ENCODE measurements at places on chromosomes 12 and 14.
A peak's percentile ranks its signal among the peaks of the same experiment; 100 is the strongest.

DNA sequence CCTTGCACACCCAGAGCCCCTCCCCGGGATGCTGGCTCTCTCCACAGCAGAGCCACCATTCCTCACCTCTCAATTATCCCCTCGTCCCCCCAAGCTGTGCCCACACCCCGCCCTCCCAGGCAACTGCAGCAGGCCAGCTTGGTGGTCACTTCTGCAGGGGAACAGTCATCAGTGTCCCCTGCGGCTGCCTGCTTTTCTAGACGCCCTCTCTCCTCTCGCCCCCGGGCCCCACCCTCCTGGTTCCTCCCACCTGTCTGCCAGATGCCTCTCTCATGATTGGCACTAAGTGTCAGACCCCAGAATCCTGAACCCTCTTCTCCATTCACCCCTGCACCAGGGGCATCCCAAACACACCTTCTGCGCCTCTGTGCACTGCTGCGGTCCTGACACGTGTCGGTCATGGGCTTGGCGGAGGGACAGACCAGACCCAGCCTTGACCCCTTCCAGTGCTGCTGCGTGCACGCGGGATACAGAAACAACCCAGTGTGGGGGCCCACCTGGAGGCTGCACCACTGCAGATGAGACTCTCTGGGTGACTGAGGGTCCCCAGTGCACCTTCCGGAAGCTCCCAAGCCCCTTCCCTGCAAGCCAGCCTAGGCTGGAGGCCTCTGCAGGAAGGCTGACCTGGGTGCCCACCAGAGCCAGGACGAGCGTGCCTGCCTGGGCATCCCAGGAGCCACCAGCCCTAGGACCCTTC, 99.5 kb downstream of the SETD3 start:
- no peaks in the 10 kb centered on the region for H3K36me3 ChIP-seq
- DNase-seq = no peak
- H3K4me3 ChIP-seq = no peak overlapping the region

- DNase-seq = peak; percentile 29
- no peaks in the 10 kb centered on the region for H3K36me3 ChIP-seq
- no peaks in the 10 kb centered on the region for H3K4me1 ChIP-seq
- no peaks in the 10 kb centered on the region for H3K27me3 ChIP-seq
- H3K27ac ChIP-seq = no peak overlapping the region
Measured at GRCh38 chr12:7907009-7907408, 29.0 kb downstream of the SLC2A3 start.

DNA sequence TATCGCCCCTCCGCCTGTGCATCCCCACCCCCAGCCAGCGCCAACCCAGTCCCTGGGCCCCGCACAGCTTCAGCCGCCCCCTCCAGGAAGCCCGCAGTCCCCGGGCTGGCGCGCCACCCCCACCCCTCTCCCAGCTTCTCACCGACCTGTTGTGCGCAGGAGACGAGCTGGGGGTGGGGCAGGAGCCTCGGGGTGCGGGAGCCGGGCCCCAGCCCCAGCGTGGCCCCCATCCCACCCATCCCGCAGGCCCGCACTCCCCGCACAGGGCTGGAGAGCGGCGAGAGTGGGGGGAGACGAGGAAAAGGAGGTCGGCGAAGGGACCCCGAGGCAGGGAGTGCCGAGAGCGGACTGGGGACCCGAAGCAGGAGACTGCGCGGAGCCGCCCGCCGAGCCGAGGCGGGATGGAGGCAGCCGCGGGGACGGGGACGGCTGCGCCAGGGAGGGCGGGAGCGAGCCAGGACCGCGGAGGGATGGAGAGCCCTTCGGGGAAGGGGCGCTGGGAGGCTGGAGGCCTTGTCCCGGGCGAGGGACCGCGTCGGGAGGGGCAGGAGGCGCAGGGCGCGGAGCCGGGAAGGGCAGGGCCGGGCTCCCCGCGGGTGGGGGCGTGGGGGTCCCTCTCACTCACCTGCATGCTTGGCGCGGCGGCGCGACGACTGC, 498 bp downstream of the PIANP start:
- DNase-seq = no peak
- H3K27ac ChIP-seq = no peak overlapping the region
- H3K36me3 ChIP-seq = no peaks in the 10 kb centered on the region

- no peaks in the 10 kb centered on the region for H3K27me3 ChIP-seq
- H3K4me3 ChIP-seq = no peak overlapping the region
- no peak overlapping the region for H3K27ac ChIP-seq
- no peaks in the 10 kb centered on the region for H3K36me3 ChIP-seq
- DNase-seq = no peak
Measured at GRCh38 chr12:12158858-12159257, 88.1 kb downstream of the BCL2L14 start.

GRCh38 chr14:106038263-106038662, 511.9 kb downstream of the TMEM121 start:
- H3K36me3 ChIP-seq = no peaks in the 10 kb centered on the region
- H3K4me3 ChIP-seq = no peak overlapping the region
- no peak overlapping the region for H3K27ac ChIP-seq

DNA sequence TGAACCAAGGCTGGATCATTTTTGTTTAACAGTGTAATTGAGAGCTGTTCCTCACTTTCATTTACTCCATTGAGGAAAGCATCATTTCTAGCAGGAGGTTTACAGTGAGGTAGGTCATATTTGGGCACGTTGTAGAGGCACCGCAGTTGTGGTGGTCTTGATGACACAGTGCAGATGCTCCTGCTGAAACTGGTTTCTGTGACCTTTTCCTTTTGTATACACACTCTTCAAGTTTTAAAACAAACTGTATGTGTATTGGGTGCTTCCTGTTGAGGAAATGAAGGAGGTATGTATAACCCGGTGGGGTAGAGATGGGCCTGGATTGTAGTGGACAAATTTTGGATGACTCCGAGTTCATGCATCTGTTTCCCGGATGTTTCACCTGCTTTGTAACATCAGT, 456.3 kb upstream of the RGS6 start:
- DNase-seq = no peak
- peaks cover 11% of the 10 kb centered on the region for H3K4me1 ChIP-seq
- no peaks in the 10 kb centered on the region for H3K36me3 ChIP-seq
- H3K27me3 ChIP-seq = no peaks in the 10 kb centered on the region
- H3K4me3 ChIP-seq = no peak overlapping the region

DNA sequence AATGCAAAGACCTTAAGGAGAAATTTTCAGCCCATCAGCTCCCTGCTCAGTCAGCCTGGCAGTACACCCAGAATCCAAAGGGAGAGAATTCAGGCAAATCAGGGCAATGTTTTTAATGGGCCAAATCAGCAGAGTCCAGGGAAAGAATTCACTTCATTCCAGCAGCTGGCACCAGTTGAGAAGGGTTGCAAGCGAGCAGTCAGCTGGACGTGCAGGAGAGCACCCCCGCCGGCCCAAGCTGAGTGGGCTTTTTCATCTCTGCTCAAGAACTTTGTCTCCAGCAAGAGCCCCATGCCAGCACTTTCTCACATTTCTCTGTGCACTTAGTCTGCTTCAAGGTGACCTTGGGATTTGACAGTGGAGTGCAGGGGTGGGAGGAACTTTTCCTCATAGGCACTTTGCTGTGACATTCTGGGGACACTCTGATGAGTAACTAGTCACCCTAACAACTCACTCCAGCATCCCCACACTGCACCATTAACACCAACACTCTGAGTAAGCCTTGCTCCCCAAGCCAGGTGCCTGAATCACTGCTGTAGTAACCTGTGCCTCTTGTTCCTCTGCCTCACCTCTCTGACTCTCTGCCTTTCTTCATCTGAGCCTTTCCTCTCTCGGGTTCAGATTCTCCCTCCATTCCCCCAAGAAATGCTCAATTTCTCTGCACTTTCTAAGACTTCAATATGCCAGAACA, 2.2 kb downstream of the ENDOU start:
- no peak overlapping the region for H3K4me3 ChIP-seq
- no peaks in the 10 kb centered on the region for H3K36me3 ChIP-seq
- H3K27ac ChIP-seq = no peak overlapping the region
- H3K27me3 ChIP-seq = no peaks in the 10 kb centered on the region
- no peak for DNase-seq
